ENCODE measurements at places on chromosomes 4 and X. TPM values are rescaled to one million over a fixed set of nuclear protein-coding genes. Genes with fewer than 3 reads are reported as not detected.

The GPM6B gene
- total RNA-seq = 14.2 TPM

GRCh38 chr4:164824581-164824980 lies 52.4 kb upstream of the APELA start:
- no peaks in the 10 kb centered on the region for H3K4me1 ChIP-seq
- H3K27me3 ChIP-seq = no peaks in the 10 kb centered on the region
- H3K4me3 ChIP-seq = no peak overlapping the region
- DNase-seq = no peak
- H3K27ac ChIP-seq = no peak overlapping the region
- no peaks in the 10 kb centered on the region for H3K36me3 ChIP-seq

The IRF2 gene
- 17.7 TPM for total RNA-seq

The ADH7 gene
- total RNA-seq = not detected

The ARMCX1 gene
- total RNA-seq = 27.2 TPM

GRCh38 chr4:108544481-108544880 lies 75.9 kb upstream of the RPL34 start:
- H3K4me3 ChIP-seq = no peak overlapping the region
- no peak for DNase-seq
- H3K27ac ChIP-seq = no peak overlapping the region
- H3K36me3 ChIP-seq = no peaks in the 10 kb centered on the region
- no peaks in the 10 kb centered on the region for H3K4me1 ChIP-seq

DNA sequence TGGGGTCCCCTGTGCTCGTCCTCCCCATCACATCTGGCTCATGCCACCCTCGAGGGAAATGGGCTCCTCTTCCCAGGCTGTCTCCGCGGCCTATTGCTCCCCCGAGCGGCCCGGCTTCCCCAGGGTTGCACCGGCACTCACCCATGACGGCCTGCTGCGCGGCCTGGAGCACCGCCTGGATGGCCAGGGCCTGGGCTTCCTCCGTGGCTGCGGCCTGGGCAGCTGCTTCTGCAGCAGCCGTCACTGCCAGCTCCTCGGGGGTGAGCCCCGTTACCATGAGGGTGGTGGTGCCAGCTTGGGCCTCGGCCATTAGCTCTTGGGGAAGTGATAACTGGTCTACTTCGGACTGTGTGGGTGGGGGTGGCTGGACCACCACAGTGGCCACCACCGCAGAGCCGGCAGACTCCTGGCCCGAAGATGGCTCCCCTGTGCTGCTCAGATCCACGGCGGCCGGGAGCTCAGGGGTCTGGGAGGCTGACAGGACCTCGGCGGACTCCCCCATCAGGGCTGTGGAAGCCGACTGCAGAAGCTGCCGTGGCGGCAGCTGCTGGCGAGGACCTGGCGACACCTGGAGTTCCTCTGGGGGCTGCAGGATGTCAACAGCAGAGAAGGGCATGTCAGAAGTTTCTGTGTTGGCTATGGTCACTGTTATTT lies 8.1 kb upstream of the RENBP start:
- H3K36me3 ChIP-seq = peaks cover 78% of the 10 kb centered on the region
- H3K4me3 ChIP-seq = no peak overlapping the region
- DNase-seq = no peak
- peak overlapping the region; percentile 33 for H3K27ac ChIP-seq
- no peaks in the 10 kb centered on the region for H3K27me3 ChIP-seq

The FTSJ1 gene
- total RNA-seq = 43.3 TPM

The DDX53 gene
- total RNA-seq = not detected

GRCh38 chr4:11416071-11416766 lies 12.5 kb downstream of the HS3ST1 start:
- no peaks in the 10 kb centered on the region for H3K36me3 ChIP-seq
- peaks cover 10% of the 10 kb centered on the region for H3K4me1 ChIP-seq
- no peak overlapping the region for H3K4me3 ChIP-seq
- no peaks in the 10 kb centered on the region for H3K27me3 ChIP-seq
- DNase-seq = no peak

Data from right atrium auricular region (tissue), 2 donors.